ENCODE measurements at places on chromosomes 11 and 22.

DNA sequence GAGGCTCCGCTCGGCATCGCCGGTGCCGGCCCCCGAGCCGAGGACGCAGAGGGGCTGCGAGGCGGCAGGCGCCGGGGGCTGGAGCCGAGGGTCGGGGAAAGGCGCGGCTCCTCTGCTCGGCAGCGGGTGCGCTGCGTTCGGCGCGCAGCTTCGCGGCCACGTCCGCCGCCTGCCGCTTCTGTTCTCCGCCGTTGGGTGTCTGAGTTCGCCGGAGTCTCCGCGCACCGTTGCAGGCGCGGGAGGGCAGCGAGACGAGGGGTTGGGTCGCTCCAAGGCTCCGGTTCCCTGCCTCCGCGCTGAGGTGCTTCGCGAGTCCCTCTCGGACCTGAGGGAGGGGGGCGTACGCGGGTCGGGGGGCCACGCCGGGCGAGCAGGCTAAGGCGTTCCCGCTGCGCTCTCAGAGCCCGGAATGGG is 347 bp downstream of the MN1 start:
- peak; percentile 30 for DNase-seq

- DNase-seq = no peak
These were observed 58.3 kb downstream of the CEP164 start for GRCh38 chr11:117385906-117386305.

GRCh38 chr11:27331981-27332380 is 31.0 kb downstream of the CCDC34 start:
- peak; percentile 39 for DNase-seq

DNA sequence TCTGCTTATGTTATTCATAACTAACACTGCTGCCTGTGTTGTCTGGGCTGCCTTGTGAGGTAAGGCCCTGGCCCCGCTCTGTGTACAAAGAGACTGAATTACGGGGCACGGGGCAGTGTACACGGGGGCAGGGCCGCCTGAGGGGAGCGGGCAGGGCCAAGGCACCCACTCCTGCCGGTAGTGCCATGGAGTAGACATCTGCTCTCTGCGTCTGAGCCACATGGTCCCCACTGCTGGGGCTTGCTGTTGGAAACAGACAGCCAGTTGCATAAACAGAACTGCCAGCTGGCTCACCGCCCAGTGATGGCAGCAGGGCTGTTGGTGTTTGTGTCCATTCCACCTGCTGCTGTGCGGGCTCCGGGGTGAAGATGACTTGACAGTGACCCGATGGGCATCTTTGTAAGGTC is 19.8 kb downstream of the FAM118A start:
- DNase-seq = no peak

DNA sequence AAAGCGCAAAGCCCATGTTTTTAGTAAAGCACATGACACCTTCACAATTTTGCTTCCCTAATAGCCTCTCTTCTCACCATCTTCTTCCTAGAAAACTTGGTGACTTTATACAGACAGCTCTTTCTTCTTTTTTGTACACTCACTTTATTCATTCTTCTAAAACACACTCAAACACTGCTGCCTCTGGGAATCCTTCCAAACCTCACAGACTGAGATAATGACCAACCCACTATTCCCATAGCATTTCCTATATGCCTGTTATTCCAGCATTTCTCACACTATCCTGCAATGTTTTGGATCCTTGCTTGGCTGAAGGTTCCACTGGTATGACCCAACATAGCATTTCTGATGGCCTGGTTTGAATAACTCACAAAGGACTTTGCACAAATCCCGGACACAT is 442.1 kb upstream of the CCDC90B start:
- no peak for DNase-seq

DNA sequence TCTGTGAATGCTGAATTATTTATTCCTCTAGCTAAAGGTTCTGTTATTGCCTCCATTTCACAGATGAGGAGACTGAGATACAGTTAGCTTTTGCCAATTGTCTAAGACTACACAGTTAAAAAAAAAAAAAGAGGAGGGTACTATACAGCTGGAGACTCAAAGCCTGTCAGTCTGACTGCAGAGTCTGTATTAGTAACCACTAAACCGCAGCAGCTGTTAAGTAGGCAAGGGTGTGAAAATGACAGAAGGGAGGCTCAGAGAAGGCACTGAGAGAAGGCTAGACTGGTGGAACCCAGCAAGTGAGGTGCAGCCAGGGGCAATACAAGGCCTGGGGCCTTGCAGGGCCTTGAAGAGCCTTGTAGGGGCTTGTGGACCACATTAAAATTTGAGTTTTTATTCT is 181.2 kb downstream of the CSNK2A3 start:
- no peak for DNase-seq

- peak; percentile 25 for DNase-seq
These were observed 50.5 kb downstream of the SWAP70 start for GRCh38 chr11:9714272-9714940.

- peak; percentile 13 for DNase-seq
These were observed 5.5 kb upstream of the TECTA start for GRCh38 chr11:121095561-121095960.

GRCh38 chr11:47415949-47416472 is 7.6 kb downstream of the SLC39A13 start:
- peak; percentile 97 for DNase-seq

- DNase-seq = no peak
These were observed 138.1 kb upstream of the SORL1-AS1 start for GRCh38 chr11:121590772-121591404.

GRCh38 chr11:112762707-112763090 is 198.5 kb upstream of the NCAM1 start:
- no peak for DNase-seq

- no peak for DNase-seq
These were observed 830.0 kb downstream of the NTM start for GRCh38 chr11:132200353-132200936.

DNA sequence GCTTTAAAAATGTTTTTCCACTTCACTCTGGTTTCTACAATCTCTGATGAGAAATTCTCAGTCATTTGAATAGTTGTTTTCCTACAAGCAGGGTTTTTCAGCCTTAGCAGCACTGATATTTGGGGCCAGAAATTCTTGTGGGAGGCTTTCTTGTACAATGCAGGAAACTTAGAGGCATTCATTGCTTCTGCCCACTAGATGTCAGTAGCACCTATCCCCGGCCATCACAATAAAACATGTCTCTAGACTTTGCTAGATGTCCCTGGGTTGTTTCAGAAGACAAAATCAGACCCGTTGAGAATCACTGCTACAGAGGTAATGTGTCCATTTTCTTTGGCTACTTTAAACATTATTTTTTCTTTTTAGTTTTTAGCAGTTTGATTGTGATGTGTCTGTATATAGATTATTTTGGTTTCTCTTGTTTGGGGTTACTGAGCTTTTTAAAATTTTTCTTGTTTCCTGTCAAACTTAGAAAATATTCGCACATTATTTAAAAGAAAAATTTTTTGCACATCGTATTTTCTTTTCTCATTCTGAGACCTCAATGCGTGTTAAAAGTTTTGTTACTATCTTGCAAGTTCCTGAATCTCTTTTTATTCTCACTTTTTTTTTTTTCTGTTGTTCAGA is 60.8 kb upstream of the CCDC179 start:
- peak; percentile 66 for DNase-seq

DNA sequence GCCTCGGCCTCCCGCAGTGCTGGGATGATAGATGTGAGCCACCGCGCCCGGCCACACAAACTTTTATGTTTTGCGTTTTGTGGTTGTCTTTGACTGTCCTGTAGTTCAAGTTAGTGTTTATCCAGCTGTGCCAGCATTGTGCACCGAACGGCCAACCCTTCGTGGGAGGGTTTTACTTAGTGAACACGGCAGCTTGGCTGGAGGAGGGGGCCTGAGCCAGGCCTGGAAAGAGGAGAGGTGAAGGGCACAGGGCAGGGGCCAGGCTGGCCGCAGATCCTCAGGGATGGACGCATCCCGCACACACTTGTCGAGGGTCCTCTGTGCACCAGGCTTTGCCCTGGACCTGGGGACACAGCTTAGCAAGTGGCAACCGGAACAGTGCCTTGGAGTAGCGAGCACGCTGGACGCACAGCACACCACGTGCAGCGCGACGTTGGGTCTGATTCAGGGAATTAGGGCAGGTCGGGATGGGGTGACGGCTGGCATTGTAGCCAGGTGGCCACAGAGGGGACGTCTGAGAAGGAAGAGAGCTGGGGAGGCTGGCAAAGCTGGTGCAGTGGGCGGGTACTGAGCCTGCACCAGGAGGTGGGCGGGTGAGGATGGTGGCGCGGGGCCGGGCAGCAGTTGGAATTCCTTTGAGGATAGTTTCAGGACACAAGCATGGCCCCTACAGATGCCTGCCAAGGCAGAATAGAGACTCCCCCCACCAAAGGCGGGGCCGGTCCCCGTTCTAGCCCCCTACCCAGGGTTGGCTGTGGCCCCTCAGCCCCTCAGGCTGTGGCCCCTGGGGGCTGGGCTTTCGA is 13.4 kb downstream of the EPS8L2 start:
- no peak for DNase-seq

DNA sequence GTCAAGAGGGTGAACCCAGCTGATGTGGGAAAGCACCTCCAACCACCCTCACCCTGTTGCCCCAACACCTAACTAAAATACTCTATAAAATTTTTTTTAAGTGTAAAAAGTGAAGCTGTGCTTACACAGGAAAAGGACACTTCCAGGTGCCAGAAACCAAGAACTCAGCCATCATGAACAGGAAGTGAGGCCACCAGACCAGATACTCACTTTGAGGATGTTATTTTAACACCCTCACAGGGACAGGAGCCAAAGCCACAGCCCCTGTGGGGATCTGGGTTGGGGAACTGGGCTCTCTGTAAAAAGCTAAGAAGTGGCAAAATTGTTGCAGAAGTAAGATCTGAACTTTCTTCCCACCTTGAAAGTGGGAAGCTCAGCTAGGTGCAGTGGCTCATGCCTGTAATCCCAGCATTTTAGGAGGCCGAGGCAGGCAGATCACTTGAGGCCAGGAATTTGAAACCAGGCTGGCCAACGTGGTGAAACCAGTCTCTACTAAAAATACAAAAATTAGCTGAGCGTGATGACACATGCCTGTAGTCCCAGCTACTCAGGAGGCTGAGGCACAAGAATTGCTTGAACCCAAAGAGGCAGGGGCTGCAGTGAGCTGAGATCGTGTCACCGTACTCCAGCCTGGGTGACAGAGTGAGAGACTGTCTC is 3.8 kb downstream of the RSPH14 start:
- DNase-seq = peak; percentile 28

DNA sequence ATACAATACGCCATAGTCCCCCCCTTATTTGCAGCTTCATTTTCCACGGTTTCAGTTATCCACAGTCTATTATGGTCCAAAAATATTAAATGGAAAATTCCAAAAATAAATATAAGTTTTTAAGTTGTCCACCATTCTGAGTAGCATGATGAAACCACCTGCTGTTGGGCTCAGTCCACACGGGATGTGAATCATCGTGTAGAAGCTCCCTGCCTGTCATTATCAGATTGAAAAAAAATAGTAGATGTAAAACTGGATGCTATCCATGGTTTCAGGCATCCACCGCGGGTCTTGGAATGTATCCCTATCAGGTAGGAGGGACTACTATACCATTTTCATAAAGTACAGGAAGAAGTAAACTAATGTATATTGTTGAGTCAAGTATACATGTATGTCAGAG is 127.4 kb downstream of the TTC17 start:
- peak; percentile 44 for DNase-seq

- peak; percentile 99 for DNase-seq
These were observed 6.7 kb downstream of the IL18 start for GRCh38 chr11:112156956-112157766.

DNA sequence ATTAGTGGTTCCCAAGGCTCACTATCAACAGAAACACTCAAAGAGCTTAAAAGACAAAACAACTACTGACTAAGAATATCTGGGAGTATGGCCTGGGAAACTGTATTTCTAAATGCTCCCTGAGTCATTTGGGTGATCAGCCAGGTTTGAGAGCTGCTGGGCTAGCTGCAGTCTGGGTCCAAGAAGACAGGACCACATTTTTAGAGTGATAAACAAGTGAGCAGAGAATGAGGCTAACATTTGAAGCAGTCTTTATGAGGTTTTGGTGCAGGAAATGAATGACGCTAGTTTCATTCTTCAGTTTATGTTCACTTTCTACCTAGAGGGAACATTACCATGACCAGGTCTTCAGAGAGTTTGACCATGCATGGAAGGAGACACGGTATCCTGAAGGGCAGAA is 97.7 kb downstream of the TEAD1 start:
- DNase-seq = peak; percentile 69

- peak; percentile 69 for DNase-seq
These were observed at the start of gene RNF214 for GRCh38 chr11:117232092-117232878. RNF214 (plus strand) TSS chr11:117232671; CDS start chr11:117234273, 1,602 bp downstream.

GRCh38 chr11:96193745-96194443 is 149.1 kb downstream of the MAML2 start:
- no peak for DNase-seq

GRCh38 chr11:64251753-64252002 is 348 bp downstream of the PLCB3 start:
- DNase-seq = no peak

DNA sequence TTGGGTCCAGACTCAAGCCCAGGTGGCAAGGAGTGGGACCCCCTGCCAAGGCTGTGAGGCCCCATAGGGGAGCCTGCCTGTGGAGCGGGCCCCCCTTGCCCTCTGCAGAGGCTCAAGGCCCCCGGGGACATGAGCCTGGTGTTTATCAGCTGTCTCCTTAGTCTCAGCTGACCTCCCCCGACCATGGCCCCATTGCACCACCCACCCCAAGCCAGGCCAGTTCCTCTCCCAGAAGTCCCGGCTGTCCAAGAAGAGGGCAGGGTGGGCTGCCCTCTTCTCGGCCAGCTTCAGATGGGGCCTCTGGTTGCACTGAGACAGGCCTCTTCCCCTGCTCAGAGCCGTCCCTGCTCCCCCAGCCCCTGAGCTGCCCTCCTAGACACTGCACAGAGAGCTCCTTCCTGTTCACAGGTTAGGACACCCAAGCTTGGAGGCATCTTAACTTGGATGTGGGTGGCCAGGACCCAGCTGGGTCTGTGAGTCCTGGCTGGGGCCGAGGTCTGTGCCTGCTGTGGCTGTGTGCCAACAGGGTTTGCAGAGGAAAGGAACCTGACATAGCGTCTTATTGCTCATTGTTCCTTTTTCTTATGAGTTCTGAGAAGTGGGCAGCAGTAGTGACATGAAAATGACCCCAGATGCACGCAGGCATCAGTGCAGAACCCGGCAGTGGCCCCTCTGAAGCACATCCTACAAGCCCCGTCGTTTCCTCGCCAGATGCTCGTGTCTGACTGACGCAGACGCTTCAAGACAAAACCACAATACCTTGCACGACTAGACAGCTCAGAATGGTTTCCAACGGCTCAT is 5.4 kb downstream of the TRABD start:
- DNase-seq = no peak

DNA sequence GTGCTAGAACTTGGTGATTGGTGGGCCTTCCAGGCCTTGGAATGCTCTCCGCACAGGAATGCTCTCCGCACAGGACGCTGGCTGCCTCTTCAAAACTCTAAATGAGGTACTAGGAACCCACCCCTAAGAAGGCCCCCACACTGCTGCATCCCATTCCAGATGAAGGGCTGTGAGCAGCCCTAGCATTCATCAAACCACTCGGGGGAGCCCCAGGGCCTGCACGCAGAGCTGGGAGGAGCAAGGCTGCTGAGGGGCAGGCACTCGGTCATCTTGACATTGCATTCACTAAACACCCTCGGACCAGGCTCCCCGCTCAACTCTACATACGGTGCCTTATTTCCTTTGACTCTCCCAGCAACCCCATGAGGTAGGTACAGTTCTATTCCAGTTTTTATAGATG is 49.2 kb upstream of the EMID1 start:
- DNase-seq = no peak
